ENCODE measurements at places on chromosomes 7 and 10. TPM values are rescaled to one million over a fixed set of nuclear protein-coding genes. Genes with fewer than 3 reads are reported as not detected.

The FUOM gene
- not detected for polyA plus RNA-seq

The TRA2A gene
- polyA plus RNA-seq, result 135 TPM

The TMEM184A gene
- polyA plus RNA-seq, result 0.12 TPM

The LRRC18 gene
- polyA plus RNA-seq, result not detected

Data from neural cell (in vitro differentiated cells).